ENCODE measurements at places on chromosomes 11 and 22.
A peak's percentile ranks its signal among the peaks of the same experiment; 100 is the strongest.

GRCh38 chr11:64854534-64855502 lies 10.4 kb upstream of the CDC42BPG start:
- peak; percentile 63 for DNase-seq

DNA sequence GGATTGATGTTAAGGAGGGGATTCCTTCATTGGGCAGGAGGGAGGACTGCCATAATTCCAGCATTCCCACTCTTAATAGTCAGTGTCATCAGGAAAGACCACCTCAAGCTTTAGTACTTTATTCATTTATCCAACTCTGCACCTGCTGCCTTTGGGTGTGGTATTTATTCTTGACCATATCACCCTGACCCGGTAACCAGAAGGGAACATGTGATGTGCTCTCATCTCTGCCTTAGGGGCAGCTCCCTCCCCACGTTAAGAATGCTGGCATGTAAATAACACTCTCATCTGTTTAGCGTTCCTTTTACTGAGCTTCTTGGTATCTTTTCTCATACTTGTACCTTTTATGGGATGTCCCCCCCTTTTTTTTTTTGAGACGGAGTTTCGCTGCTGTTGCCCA lies 7.7 kb downstream of the CAT start:
- DNase-seq: no peak

- DNase-seq: no peak
These were observed 1.4 kb downstream of the MFNG start for GRCh38 chr22:37484480-37485394.

DNA sequence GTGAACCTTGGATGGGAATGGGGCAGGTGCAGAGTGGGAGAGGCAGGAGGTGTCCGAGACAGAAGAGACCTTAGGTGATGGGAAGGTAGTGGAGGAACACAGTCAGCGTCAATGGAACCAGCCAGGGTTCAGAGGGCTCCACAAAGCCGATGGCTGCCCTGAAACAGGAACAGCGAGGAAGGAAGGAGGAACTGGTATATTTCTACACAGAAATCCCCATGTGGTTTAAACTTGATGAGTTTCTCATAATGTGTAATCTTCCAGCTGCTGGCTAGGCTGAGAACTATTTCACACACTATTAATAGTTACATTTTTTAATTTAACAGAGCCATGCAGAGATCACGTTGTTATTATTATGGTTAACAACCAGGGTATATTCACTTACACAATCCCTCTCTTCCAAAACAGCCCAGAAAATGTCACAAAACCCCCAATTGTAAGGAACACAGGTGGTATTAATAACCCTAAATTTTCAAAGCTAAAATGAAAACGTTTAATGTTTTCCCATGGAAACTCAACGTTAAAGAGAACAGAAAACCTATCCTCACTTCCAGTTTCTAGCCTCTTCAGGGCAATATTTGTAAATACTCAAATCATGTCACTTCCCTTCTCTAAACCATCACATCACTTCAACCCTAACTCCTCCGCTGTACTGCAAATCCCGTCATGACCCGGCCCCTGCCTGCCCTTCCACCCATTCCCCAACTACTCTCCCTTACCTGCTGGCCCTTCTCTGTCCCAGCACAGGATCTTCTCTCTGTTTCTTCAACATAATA lies 74.5 kb upstream of the ARFGAP3 start:
- DNase-seq: no peak

DNA sequence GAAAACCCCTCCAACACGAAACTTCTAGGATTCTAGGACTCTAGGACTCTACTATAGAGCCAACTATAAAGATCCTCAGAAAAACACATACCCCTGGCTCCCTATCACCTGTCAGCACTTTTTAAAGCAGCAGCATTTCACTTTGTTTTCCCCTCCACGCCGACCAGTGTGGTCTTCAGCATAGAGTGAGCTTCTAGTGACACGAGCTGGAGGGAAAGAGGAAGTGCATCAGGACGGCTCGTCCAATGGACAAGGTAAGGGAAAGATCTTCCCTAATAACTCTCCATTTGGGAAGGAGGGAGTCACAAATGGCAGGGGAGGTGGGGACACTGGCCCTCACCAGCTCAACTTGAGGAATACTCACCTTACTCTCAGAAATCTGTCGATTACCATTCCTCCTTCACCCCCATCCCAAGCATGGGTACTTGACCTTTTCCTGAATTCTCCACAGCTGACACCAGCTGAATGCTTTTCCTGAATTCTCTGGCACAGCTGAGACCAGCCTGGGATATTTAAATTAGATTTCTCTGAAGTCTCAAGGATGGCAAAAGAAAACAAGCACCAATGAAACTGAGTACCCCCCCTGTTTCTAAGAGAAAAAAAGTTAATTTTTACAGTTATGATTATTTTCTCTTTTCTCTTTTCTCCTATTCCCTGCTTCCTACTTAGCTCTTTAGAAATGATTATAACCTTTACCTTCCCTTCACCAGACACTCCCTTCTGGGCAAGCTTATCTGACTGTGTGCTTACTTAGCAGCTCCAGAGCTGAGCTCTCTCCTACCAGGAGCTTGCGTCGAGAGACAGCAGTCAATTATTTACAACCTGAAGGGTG lies 33.3 kb upstream of the NNMT start:
- no peak for DNase-seq

DNA sequence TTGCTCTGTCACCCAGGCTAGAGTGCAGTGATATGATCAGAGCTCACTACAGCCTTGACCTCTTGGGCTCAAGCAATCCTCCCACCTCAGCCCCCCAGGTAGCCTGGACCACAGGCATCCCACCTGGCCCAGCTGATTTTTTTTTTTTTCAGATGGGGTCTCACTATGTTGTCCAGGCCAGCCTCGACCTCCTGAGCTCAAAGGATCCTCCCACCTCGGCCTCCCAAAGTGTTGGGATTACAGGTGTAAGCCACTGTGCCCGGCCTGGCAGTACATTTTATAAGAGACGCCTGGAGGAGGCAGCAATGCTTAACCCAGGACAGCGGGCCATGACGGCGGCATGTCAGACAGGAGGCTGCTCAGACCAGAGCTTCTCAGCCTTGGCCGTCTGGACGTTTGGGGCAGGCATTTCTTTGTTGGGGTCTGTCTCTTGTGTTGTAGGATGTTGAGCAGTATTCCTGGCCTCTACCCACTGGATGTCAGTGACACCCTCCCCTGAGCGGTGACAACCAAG lies 4.3 kb downstream of the LGALS2 start:
- DNase-seq: no peak

DNA sequence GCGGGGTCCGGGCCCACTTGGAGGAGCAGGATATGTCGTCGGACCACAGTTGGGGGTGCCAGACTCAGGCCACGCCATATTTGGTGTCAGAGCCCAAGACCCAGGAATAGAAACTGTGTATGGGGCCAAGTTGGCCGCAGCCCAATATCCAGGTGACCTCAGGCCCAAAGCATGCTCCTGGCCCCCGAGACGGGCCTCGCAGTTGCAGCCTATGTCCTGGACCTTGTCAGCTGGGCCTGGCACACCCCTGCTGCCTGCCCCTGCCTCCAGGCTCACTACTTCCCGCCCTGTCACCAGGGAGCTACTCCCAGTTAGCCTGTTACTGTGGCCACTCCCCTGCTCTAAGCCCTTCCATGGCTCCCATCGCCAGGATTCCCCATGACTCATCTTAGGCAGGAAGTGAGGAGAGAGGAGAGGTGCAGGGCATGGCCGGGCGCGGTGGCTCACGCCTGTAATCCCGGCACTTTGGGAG lies 23.1 kb downstream of the A4GALT start:
- DNase-seq: peak; percentile 48

- DNase-seq: no peak
These were observed 249.8 kb upstream of the UBASH3B start for GRCh38 chr11:122405547-122406341.

- no peak for DNase-seq
These were observed 397.3 kb downstream of the SHANK2 start for GRCh38 chr11:70854901-70855556.

DNA sequence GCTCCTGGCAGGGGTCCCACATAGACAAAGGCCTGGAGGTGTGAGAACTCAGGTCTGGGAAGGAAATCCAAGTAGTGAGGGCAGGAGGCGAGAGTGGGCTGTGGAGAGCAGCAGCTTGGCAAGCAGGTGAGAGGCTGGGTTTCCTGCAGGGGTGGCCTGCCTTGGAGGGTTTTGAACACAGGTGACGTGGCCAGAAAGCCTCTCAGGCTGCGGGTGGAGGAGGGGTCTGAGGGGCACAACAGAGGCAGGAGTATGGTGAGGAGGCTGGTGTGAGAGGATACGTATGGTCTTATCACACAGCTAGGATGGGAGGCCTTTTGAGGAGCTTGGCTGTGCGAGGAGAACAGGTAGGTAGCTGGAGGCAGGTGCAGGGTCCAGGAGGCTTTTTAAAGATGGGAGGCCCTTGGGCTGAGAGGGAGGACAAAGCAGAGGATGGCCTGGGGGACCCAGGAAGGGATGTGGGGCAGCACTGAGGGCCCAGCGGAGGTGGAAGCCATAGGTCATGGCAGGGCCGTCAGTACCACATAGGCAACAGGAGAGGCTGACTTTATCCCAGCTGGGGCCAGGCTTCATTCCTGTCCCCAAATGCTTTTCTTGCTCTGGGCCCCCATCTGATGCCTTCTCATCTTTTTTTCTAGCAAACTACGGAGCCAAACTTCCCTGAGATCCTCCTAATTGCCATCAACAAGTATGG lies 84.4 kb downstream of the MYO7A start:
- DNase-seq: no peak

DNA sequence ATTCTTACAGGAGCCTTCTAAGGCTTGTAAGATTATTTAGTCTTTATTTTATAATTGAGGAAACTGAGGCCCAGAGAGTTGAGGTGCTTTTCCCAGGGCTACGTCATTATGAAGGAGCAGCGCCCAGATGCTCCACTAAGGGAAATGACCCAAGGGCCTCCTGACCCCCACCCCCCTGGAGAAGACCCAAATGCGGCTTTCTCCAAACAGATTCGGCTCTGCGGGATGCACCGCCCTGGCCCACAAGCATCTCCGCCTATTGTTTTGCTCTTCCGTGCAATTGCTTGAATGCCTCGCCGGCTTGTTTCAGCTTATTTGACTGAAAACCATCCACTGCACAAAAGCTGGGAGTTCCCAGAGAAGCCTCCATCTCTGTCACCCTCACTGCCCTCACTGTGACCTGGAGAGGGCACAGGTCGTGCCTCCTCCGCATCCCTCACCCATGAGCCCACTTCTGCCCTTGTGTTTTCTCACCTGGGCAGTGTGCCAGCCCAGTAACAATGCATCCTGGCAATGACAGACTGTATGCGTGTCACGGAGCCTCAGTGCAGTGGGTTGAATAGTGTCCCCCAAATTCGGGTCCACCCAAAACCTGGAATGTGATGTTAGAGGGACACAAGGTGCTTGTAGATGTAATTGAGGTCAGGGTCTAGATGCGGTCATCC lies 790.2 kb downstream of the TBC1D22A start:
- DNase-seq: no peak

DNA sequence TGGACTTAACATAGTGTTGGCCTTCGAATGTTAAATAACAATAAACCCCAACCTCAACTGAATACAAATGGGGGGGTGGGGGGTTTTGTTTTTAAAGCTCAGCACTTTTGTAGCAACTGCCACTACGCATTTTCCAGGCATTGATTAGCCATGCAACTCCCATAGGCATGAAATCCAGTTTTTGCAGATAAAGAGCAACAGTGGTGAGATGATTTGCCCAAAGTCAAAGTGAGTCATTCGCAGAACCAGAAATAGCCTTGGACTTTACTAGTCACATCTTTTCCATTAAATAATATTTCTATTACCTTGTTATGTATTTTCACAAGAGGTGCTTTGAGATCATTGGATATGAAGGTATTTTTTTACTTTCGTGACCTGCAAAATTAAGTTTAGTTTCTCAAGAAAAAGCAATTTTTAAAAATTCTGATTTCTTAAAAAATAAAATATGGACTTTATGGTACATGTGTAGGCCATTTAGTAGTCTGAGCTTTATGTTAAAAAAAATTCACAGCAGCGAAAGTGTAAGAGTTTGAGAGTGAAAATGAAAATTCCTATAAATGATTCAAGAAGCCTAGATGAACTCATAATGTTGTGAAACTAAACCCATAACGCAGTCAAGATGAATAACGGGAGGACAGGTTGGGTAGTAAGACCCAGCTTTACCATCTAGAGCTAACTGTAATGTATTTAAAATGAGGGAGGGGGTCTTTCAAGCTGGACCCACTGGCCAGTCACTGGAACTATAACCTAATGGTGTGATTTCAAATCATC lies 1.9 kb upstream of the PHF21A start:
- no peak for DNase-seq

DNA sequence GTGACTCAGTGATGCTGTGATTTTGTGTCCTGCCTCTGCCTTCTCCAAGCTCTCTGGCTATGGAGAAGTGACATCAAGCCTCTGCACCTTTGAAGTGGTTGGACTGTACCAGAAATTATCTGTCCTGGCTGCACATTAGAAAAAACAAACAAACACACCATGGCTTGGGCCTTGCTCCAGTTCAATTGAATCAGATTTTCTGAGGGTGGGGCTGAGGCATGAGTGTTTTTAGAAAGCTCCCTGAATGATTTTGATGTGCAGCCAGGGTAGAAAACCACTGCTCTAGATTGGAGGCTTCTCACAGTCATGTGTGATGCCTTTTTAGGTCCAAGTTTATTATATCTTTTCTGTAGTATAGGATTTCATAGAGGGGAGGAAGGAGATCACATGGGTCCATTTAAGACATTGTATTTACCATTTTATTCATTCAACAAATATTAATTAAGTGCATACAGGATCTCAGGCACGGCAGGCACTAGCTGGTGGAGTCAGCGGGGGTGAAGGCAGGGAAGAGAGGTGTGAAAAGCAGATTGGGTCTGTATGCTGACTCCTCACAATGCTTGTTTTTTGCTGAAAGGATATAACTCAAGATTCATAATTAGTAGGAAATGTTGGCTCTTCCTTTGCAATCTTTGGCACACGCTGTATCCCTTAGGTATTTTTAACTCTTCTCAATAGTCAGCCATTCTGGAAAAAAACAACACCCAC lies 7.1 kb upstream of the VSTM5 start:
- DNase-seq: no peak

GRCh38 chr11:6067502-6067901 lies 36.9 kb upstream of the OR56A1 start:
- DNase-seq: no peak

DNA sequence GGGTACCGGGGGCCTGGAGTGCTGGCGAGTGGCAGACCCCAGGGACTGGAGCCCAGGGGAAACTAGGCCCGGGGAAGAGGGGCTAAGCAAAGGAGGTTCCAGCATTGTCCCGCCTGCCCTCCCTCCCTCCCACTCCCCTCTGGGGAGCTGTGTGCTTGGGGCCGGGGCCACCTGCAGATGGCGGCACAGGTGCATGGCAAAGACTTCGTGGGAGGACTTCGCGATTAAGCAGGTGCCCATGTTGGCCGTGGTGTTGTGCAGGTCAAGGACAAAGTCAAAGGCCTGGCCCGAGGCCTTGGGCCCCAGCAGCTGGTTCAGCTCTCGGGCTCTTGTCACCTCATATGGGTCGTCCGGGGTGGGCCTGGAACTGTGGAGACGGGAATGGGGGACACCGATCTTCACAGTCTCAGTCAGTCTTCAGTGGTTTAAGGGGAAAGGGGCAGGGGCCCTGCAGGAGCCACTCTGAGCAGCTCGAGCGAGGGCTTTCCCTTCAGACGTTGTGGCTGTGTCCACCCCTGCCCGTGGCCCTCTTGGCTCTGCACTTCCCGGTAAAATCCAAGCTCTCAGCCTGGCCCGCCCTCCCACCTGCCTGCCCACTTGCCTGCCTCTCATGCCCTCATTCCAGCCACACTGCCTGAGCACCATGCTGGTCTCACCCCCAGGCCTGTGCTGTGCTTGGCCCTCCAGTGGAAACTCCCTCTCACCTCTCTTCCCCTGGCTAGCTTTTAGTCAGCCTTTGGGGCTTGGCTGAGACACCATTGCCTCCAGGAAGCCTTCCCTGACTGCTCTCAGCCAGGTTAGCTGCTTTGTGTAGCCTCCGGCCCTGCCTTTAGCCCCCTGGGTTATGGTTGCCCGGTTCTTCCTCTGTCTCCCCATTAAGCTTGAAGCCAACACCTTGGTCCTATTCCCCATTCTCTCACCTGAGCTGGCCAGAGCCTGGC lies 4.7 kb downstream of the ACY3 start:
- DNase-seq: no peak
